ENCODE measurements at places on chromosomes 5 and 9.

GRCh38 chr9:7315746-7316145 is 483.8 kb downstream of the DMAC1 start:
- no peak for DNase-seq
- H3K4me3 ChIP-seq = no peak overlapping the region
- H3K4me1 ChIP-seq = no peaks in the 10 kb centered on the region
- H3K27ac ChIP-seq = no peak overlapping the region
- no peaks in the 10 kb centered on the region for H3K27me3 ChIP-seq

GRCh38 chr5:145072889-145073288 is 762.3 kb downstream of the PRELID2 start:
- no peaks in the 10 kb centered on the region for H3K36me3 ChIP-seq
- no peak overlapping the region for H3K4me3 ChIP-seq
- no peaks in the 10 kb centered on the region for H3K4me1 ChIP-seq
- H3K27ac ChIP-seq = no peak overlapping the region

GRCh38 chr5:176424181-176424580 is 7.8 kb upstream of the CLTB start:
- H3K36me3 ChIP-seq = no peaks in the 10 kb centered on the region
- no peak for DNase-seq

DNA sequence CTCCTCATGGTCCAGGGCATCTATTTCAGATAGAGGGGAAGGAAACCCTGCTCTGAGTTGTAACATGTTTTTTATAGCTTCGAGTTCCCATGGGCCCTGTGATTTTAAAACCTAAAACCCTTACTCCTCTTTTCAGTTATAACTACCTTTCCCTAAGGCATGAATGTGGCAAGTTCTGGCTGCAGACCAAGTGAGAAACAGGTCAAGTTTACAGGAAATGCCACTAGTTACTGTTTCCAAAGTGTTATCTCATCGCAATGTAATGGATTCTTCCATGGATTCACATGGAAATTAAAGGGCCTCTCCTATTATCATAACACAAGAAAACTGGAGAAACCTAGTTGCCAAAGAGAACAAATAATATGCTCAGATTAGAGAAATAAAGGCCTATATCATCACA is 574.5 kb upstream of the GRAMD2B start:
- no peak overlapping the region for H3K27ac ChIP-seq
- H3K27me3 ChIP-seq = no peaks in the 10 kb centered on the region
- H3K4me1 ChIP-seq = no peaks in the 10 kb centered on the region
- no peak for DNase-seq
- H3K36me3 ChIP-seq = no peaks in the 10 kb centered on the region
- H3K4me3 ChIP-seq = no peak overlapping the region
